ENCODE measurements at places on chromosomes 1 and 21. TPM values are rescaled to one million over a fixed set of nuclear protein-coding genes. Genes with fewer than 3 reads are reported as not detected.

The FCRL1 gene
- not detected for total RNA-seq

The RIPPLY3 gene
- not detected for total RNA-seq

The DDR2 gene
- 35.5 TPM for total RNA-seq

The LRRC71 gene
- not detected for total RNA-seq

The KRTAP13-2 gene
- 2.7 TPM for total RNA-seq

The MAN1C1 gene
- total RNA-seq: 2.4 TPM

The SEMA6C gene
- total RNA-seq: 3.4 TPM

GRCh38 chr1:208159555-208160258 is 84.5 kb downstream of the PLXNA2 start:
- H3K4me3 ChIP-seq: no peak overlapping the region
- peaks cover 53% of the 10 kb centered on the region for H3K4me1 ChIP-seq
- no peak for DNase-seq

GRCh38 chr1:29884740-29885139 is 648.4 kb downstream of the PTPRU start:
- H3K27ac ChIP-seq: no peak overlapping the region
- H3K4me1 ChIP-seq: no peaks in the 10 kb centered on the region
- H3K36me3 ChIP-seq: no peaks in the 10 kb centered on the region
- no peak for DNase-seq

GRCh38 chr1:170707959-170708655 is 44.2 kb downstream of the PRRX1 start:
- H3K27ac ChIP-seq: no peak overlapping the region
- H3K27me3 ChIP-seq: no peaks in the 10 kb centered on the region
- no peak for DNase-seq

DNA sequence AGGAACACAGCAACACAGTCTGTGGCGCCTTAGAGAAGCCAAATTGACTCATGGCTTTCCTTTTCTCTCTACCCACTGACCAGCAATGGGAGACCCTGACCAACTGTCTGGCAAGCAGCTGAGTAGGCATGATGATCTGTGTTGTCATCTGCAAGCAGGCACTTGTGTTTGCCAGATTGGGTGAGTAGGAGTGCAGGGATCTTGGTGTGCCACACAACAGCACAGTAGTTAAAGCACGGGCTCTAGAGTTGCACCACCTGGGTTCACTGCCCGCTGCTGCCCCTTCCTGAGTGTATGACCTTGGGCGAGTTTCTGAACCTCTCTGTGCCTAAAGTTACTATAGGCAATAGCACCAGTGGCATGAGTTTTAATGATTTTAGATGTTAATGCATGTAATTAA is 95.7 kb upstream of the CD53 start:
- no peaks in the 10 kb centered on the region for H3K36me3 ChIP-seq
- H3K27ac ChIP-seq: no peak overlapping the region
- H3K4me1 ChIP-seq: no peaks in the 10 kb centered on the region
- H3K4me3 ChIP-seq: no peak overlapping the region
- DNase-seq: no peak

DNA sequence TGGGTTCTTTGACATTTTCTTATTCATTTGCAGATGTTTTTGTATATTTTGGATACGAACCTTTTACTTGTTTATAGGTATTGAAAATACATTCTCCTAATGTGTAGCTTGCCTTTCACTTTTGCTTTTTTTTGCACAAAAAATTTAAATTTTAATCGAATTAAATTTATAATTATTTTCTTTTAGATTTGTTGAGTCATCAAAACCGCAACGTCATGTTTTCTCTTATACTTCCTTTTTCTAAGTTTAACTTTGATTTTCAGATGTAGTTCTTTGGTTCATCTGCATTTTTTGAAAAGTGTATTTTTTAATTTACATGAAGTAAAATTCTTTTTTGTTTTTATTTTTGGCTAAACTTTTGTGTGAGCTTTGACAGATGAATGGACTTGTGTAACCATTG is 243.7 kb upstream of the DPYD start:
- DNase-seq: no peak
- no peak overlapping the region for H3K4me3 ChIP-seq
- H3K27ac ChIP-seq: no peak overlapping the region
- H3K27me3 ChIP-seq: no peaks in the 10 kb centered on the region
- no peaks in the 10 kb centered on the region for H3K36me3 ChIP-seq

DNA sequence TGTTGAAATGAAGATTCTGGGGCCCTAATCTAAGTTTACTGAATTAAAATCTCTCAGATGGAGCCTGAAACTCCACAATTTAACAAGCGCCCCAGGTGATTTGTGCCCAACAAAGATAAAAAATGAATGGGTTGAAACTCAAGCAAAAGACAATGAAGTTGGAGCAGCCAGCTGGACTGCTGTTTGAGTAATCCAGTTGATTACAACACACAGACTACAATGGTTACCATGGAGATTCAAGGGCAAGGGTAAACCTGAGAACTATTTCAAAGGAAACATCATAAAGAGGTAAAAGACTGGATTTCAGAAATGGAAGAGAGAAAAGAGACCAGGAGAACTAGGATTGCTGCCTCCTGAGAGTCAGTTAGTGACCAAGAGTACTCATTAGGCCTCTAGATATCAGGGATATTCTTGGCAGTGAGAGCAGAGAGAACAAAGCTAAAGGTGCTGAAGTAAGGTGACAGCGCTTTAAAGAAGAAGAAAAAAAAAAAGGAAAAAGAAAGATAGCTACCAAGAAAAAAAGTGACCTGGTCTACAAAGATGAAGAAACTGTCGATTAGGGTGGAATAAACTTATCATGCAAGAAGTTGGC is 44.5 kb downstream of the LRRC53 start:
- H3K4me1 ChIP-seq: no peaks in the 10 kb centered on the region
- H3K27me3 ChIP-seq: peaks cover 3% of the 10 kb centered on the region

- H3K27me3 ChIP-seq: no peaks in the 10 kb centered on the region
- no peaks in the 10 kb centered on the region for H3K36me3 ChIP-seq
- DNase-seq: no peak
- H3K27ac ChIP-seq: no peak overlapping the region
Measured at GRCh38 chr1:184464757-184465156, 77.9 kb downstream of the C1orf21 start.

DNA sequence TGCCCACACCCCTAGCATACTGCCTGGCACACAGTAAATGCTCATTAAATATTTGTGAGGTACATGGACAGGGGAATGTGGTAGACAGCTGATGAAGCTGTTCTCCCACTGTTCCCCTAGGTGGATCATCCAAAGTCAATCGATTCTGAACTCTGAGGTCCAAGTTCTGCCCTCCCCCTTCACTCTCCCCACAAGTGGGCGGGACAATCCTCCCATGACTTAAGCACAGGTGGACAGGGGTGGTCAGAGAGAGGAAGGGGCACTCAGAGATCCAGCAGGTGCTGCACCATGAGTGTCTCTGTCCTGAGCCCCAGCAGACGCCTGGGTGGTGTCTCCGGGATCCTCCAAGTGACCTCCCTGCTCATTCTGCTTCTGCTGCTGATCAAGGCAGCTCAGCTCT is at the start of gene CYP4A22:
TSS of gene CYP4A22 (plus strand) at position 244 of the 400 bp plus-strand sequence. CDS start at position 289, 45 bp downstream.
- no peaks in the 10 kb centered on the region for H3K4me1 ChIP-seq
- H3K27ac ChIP-seq: no peak within 1 kb of the TSS
- H3K27me3 ChIP-seq: no peaks in the 10 kb centered on the region
- no peak within 1 kb of the TSS for H3K4me3 ChIP-seq

DNA sequence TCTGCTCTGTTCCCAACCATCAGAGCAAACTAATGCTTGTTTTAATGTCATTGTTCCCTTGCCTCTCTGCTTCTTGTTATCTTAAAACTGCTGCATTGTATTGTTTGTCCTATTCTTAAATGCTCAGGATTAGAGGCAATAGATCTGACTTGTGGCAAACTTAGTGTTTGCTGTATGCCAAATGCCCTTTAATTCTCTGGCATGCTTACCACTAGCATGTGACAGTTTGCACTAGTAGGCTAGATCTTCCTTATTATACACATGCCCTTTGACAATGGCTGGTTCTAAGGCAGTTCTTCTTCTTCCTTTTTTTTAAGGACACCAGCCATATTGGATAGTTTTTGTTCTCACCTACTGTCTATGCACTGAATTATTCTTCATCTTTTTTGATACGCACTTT is 30.1 kb downstream of the PALMD start:
- DNase-seq: no peak
- no peaks in the 10 kb centered on the region for H3K27me3 ChIP-seq
- no peak overlapping the region for H3K27ac ChIP-seq
- no peaks in the 10 kb centered on the region for H3K36me3 ChIP-seq

DNA sequence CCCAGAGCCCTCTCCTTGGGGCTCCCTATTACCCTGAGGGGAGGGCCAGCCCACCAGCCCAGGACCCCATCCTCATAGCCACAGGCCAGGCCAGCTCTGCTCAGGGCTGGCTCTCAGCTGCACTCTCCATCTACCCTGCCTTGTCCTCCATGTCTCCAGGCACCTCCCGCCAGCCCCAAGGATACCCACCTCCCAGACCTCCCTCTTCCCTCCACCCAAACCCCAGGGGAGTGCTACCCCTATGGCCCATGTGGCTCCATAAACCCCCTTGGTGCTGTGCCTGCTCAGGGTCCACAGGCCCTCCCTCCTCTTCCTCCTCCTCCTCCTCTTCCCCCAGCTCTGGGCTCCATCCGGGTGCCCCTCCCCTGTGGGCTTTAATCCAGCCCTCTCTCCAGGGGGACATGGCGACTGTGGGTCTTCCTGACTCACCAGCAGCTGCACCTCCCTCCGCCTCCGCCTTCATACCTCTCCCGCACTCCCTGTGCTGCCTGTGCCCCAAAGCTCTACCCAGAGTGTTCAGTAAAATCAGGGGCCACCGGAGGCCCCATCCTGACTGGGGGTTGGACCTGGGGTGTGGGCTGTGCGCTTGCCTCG is 9.1 kb downstream of the YBEY start:
- peaks cover 21% of the 10 kb centered on the region for H3K27me3 ChIP-seq
- peak overlapping the region; percentile 72 for H3K27ac ChIP-seq
- no peak overlapping the region for H3K4me3 ChIP-seq
- peaks cover 11% of the 10 kb centered on the region for H3K4me1 ChIP-seq

DNA sequence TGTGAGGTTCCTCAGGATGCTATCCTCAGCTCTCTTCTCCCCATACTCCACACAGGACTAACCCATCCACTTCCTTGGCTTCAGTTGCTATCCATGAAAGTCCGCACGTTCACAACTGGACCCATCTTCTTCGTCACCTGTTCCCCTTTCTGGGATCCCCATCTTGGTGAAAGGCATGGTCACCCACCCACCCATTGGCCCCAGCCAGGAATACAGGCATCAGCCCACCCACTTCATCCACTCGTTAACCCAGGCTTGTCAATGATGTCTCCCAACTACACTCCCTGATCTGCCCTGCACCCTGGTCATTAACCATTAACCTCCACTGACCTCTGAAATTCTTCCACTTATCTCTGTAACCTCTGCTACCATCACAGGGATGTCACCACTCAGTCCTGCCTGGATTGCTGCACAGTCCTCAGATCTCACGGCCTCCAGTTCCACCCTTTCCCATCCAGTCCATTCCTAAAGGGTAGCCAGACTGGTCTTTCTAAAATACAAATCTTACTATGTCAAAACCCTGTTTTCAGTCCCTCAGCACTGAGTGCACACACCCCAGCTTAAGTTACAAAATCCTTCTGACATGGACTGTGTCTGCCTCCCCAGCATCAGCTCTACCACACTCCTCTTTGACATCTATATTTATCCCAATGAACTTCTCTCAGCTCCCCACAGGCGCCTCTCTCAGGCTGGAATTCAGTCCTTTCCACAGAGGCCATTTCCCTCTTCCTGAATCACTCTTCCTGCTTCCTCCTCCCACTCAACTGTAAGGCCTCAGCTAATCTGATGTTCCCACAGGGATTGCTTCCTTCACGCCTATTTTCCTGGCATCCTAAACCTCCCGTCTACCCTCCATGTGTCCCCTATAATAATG is 10.4 kb downstream of the PGLYRP4 start:
- no peaks in the 10 kb centered on the region for H3K27me3 ChIP-seq
- no peak overlapping the region for H3K4me3 ChIP-seq
- no peaks in the 10 kb centered on the region for H3K36me3 ChIP-seq
- no peaks in the 10 kb centered on the region for H3K4me1 ChIP-seq
- DNase-seq: no peak

DNA sequence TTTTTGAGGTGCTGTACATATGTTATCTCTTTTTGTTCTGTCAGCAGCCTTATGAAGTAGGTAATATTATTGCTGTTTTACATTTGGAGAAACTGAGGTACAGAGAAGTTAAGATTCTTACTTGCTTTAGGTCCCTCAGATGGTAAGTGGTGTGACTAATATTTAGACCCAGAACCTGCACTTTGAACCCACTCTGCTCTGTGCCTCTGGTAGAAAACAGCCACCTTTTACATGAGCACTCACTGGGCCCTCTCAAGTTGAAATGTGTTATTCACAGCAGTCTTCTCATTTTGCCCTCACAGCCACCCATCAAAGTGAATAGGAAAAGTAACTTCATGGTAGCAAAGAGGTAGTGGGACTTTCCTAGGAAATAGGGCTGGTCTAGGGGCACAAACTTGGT is 4.7 kb downstream of the NSUN4 start:
- peaks cover 5% of the 10 kb centered on the region for H3K4me1 ChIP-seq
- no peak overlapping the region for H3K27ac ChIP-seq
- H3K36me3 ChIP-seq: peaks cover 24% of the 10 kb centered on the region
- H3K27me3 ChIP-seq: no peaks in the 10 kb centered on the region
- no peak for DNase-seq
- no peak overlapping the region for H3K4me3 ChIP-seq

DNA sequence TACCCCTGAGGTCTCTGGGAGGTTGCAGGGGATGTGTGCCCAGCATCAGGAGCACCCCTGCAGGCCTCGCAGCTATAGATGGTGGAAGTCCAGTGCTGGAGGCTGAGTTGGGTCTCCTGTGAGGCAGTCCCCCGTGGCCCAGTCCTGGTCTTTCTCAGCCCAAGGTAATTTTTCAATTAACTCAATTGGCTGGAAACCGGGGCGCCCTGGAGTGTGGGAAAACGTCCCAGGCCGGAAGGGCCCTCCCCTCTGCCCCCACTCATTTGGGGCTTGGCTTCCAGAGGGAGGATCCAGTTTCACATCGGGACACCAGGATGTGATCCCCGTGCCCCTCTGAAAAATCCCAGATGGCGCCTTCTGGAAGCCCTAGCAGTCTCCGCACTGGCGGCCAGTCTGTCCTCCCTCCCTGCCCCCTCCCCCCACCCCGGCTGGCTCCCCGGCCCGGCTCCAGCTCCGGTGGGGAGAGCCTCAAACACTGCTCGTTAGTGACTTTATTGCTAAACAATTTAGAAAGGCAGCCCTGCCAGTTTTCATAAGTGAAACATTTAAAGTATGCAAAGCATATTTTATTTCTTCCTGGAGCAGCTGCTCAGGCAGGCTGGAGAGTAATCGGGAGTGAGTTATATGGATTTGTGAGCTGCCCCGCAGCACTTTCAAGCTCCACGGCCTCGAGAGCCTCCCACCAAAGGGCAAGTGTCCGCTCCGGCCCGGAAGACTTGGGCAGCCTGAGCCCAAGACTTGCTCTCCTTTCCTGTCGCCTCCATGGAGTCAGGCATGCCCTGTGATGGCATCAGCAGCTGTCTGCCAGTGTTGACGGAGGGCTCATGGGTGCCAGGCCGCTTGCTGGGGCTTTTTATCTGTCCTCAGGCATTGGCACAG is 208.2 kb upstream of the TMEM51 start:
- peaks cover 13% of the 10 kb centered on the region for H3K4me1 ChIP-seq
- H3K27ac ChIP-seq: peak overlapping the region; percentile 81
- no peaks in the 10 kb centered on the region for H3K36me3 ChIP-seq
- no peak overlapping the region for H3K4me3 ChIP-seq
- DNase-seq: peak; percentile 50

- no peaks in the 10 kb centered on the region for H3K36me3 ChIP-seq
- no peaks in the 10 kb centered on the region for H3K27me3 ChIP-seq
- no peak overlapping the region for H3K4me3 ChIP-seq
- DNase-seq: no peak
Measured at GRCh38 chr1:226666692-226667091, 72.4 kb downstream of the ITPKB start.

- no peaks in the 10 kb centered on the region for H3K27me3 ChIP-seq
- DNase-seq: no peak
- H3K27ac ChIP-seq: no peak overlapping the region
- H3K4me3 ChIP-seq: no peak overlapping the region
- H3K4me1 ChIP-seq: no peaks in the 10 kb centered on the region
Measured at GRCh38 chr21:32427958-32428623, 15.6 kb downstream of the EVA1C start.

All from transverse colon (tissue), 4 donors.